ENCODE measurements at places on chromosomes 1 and 21.
A peak's percentile ranks its signal among the peaks of the same experiment; 100 is the strongest.

GRCh38 chr1:67785847-67786753 is 47.2 kb downstream of the GNG12 start:
- no peak for DNase-seq

- no peak for DNase-seq
These were observed 52.8 kb upstream of the TBX15 start for GRCh38 chr1:119040906-119041305.

- no peak for DNase-seq
These were observed 754.0 kb upstream of the ADGRL4 start for GRCh38 chr1:79760531-79760930.

DNA sequence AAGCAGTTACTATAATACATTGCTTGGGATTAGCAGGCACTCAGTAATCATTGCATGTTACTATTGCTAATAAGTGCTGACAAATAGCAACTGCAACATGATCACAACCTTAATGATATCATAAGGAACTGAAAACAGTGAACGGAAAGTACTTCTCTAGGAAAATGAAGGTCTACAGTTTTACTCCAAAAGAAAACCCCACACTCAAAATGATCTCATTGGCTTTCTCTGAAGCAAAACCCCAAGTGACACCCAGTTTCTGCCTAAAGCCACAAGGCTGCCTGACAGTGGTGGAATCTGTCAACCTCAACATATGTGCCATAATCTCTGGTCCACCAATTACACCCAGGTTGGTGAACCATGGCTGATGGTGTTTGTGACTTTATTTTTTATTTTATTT is 137.6 kb downstream of the PTGER3 start:
- DNase-seq, result no peak

DNA sequence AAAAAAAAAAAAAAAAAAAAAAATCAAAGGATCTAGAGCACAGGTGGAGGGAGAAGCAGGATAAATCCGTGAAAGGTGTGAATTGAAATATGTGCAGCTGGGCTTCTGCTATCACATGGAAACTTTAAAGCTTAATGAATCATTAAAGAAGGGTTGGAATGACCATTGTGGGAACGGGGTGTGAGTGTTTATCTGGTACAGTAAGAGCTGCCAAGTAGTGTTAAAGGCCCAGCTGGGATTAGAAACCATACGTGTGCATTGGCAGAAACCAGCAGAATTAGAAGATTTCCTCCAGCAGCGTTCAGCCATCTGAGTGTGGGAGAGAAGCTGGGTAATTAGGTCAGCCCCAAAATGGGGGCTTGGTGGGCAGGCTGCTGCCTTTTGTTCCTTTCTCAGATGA is 13.5 kb downstream of the FALEC start:
- DNase-seq, result no peak

- no peak for DNase-seq
These were observed 1.5 kb upstream of the ATP1A2 start for GRCh38 chr1:160114085-160114484.

- peak; percentile 68 for DNase-seq
These were observed 509 bp downstream of the GDAP2 start for GRCh38 chr1:117928881-117929342.

GRCh38 chr1:66282343-66282852 is 251.6 kb upstream of the SGIP1 start:
- no peak for DNase-seq

GRCh38 chr1:29331729-29332128 is 95.4 kb downstream of the PTPRU start:
- DNase-seq, result no peak

DNA sequence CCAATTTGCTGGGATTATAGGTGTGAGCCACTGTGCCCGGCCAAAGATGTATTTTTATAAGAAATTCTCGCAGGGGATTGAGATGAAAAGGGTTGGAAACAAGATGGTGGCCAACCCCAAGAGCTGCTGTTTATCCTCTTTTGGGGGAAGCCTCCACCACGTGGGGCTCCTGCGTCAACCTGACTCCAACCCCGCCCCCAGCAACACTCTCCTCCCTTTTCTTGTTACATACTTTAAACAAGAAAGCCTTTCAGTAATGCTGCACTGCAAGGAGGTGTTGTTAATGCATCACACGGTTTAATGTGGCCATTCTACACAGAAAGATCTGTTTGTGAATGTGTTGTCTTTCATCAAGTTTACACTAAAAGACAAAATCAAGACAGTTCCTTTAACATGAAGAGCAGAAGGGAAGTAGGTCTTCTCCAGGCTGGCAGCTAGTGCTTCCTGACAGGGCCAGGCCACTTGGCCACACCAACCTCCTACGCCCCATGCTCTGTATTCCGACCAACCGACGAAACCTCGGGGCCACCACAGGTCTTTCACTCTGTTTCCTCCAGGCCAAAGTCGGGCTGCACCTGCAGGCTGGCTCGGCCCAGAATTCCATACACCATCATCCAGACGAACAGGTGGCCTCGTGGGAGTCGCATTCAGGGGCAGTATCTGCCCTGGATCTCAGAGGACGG is 25.9 kb downstream of the C2CD2 start:
- peak; percentile 84 for DNase-seq

- peak; percentile 83 for DNase-seq
These were observed 6.8 kb downstream of the TENT5C start for GRCh38 chr1:117612517-117613248.

GRCh38 chr21:26684889-26685288 is 111.8 kb upstream of the CYYR1 start:
- DNase-seq, result no peak

DNA sequence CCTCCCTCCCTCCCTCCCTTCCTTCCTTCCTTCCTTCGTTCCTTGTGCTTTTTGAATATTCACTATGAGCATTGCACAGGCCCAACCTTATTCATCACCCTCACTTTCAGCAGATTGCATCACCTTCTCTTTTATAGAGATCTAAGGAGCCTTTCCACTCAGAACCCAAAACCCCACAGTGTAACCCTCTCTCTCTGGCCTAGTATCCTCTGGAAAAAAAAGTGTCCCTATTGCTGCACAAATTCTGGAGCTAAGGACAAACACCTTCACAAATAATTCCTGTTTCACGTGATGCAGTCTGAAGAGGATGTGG is 25.6 kb downstream of the OR10J5 start:
- DNase-seq, result no peak

DNA sequence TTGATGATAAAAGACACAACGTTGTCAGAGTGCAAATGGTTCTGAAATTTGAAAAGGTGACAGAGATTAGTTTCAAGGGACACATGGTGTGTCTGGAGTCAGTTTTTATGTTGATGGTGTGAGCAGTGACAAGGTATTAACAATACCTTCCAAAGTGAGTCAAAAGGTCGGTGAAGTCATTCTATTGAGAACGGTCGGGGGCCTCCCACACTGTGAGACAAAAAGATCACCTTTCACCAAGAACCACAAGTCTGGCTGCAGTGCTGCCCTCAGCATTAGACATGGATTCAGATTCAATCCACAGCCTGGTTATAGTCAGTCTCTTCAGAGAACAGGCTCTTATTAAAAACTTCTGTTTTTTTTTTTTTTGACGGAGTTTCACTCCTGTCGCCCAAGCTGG is 26.5 kb downstream of the ZNF124 start:
- DNase-seq, result no peak

DNA sequence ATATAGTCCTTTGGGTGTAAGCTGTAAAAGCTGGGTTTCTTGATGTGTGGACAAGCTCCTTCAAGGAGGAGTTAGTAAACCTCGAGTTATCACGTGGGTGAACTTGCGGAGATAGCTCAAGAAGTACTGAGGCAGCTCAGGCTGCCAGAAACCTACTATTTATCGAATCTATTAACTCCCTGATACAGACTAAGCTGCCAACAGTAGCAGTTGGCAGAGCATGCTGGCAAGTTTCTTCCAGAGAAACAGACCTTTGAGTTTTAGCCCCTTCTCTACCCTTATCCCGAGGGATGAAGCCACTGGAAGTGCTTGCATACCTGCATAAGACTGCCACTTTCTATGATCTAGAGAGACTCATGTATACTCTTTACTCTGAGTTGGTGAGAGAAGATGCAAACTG is 624.5 kb upstream of the USP24 start:
- DNase-seq, result no peak

GRCh38 chr1:101237229-101237837 is 514 bp downstream of the S1PR1 start:
- peak; percentile 37 for DNase-seq

DNA sequence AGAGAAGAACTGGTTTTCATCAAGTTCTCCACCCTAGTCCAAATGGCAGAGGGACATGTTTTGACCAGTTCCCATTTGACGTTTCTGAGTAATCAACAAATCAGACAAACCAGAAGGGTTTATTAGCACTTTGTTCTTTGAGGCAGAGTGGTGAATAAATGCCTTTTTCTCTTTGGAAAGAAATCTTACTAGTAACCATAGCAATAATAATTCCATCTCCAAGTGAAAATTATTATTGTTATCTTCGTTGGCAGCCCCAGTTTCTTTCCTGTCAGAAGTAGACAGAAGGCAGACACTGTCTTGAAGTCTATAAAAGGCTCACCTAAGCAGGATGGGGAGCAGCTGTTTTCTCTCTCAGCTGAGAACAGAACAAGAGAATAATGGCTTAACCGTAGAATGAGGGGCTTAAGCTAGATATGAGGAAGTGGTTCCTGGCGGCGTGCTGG is 391.6 kb downstream of the PBX1 start:
- no peak for DNase-seq

DNA sequence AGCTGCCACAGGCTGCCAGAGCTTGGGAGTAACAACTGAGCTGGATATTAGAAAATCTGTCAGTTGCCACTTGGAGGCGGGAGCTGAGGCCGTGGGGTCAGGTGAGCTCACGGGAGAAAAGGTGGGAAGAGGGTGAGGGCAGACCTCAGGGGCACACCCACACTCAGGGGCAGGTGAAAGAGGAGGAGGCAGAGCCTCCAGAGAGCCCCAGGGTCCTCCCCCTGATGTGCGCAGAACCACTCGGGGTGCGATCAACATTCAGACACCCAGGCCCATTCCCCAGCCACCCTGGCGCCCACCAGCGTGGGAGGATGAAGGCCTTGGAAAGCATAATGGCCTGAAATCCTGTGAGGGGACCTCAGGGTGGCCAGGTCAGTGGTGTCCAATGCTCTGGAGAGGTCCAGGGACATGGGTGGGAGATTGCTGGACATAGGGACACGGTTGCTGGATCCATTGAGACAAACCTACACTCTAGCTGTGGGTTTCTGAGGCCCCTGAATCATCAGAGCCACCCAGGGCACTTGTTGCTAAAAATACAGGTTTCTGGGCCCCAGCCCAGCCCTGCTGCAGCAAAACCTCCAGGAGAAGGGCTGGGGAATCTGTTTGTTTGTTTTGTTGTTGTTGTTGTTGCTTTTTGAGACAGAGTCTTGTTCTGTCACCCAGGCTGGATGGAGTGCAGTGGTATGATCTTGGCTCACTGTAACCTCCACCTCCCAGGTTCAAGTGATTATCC is 49.4 kb upstream of the GPR153 start:
- no peak for DNase-seq

DNA sequence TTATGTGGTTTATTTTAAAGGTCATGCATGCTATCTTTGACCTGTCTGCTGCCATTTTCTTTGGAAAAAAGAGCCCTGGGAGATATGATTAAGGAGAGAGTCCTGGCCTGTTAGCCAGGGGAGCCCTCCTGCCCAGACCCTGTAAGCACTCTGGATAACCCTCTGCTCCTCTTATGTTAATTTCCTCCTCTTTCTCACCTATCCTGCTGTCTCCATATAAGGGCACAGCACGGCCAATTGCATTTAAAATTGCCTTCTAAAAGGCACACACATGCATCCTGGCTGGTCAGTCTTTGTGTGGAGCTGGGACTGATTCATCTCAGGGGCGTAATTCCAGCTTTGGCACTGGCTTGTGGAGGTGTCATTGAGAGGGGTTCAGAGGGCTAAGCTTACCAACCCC is 158.9 kb downstream of the ST6GALNAC5 start:
- DNase-seq, result no peak

- DNase-seq, result no peak
These were observed 28.6 kb upstream of the C1orf185 start for GRCh38 chr1:51073456-51073855.

- DNase-seq, result no peak
These were observed 226.6 kb downstream of the RERE start for GRCh38 chr1:8590721-8591351.

DNA sequence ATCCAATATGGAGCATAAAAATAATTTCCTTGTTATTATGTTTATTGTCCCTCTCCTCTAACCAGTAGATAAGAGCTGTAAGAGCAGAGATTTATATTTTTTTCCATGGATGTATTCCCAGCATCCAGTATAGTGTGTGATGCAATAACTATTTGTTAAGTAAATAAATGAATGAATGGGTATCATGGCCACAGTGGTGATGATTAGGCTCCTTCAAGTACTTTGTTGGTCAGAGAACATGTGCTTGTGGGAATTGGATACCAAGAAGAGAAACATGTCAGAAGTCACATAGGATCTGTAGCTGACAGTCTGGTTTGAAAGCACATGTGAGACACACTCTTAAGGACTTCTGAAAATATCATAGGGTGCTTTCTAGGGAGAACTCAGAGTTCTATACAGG is 588.5 kb downstream of the AGBL4 start:
- DNase-seq, result no peak

DNA sequence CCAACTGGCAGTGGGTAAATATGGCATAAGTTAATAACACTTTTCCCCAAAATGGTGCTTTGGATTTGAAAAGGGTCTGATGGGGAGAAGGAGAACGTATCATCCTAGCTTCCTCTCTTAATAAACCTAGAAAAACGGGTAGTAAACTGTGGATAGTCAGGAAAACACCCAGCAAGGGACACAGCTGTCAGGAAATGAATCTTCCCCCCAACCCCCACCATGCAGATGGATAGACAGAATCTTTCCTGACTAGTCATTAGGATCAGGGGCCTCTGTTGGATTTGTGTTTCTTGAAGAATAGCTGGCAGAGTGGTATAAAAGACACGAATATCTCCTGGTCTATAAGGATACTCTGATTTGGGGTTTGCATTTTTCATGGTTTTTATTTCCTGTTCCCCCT is 22.5 kb upstream of the LAX1 start:
- no peak for DNase-seq

- no peak for DNase-seq
These were observed 63.9 kb downstream of the NDUFS5 start for GRCh38 chr1:39089931-39090521.

- DNase-seq, result no peak
These were observed 49.0 kb downstream of the SLX9 start for GRCh38 chr21:44988607-44989536.

DNA sequence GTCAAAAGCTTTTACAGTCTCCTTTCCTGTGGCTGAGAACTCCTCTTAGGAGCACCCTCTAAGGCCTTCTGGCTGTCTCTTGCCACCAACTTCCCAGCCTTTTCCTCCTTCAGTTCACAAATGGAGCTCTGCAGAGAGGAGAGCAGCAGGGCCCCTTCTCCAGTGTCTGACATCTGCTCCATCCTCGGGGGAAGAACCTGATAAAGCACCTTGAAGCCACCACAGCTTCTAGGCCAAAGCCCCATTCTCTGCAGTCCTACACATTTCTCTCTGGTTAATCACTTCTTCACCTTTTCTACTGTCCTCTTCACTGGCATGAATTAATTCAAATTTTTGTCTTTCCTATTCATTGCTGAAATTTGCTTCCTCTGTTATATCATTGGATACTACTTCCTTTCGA is 378.1 kb upstream of the POU3F1 start:
- DNase-seq, result no peak

DNA sequence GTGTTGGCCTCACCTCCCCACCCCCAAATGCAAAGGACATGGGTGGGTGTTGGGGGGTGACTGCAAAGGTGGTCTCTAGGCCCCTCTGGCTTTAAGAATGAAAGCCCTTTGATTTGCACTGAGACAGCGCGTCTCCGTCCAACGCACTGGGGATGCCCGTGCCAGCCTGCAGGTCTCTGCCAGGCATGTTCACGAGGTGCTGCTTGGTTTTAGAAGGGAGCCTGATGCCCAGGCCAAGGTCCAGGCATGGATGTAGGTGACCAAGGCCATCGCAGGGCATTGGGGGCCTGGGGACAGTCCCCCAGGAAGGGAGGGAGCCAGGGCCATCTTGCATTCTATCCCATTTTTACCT is 363.6 kb upstream of the VAMP3 start:
- DNase-seq, result no peak

Measured in KBM-7 (cell line).